Stimulated activated CD4-positive, alpha-beta T cell treated with anti-CD3 and anti-CD28 coated beads, Interleukin-4, amount 100 ng/mL, for 24 hours (primary cell): ENCODE measurements at places on chromosomes 12 and 14.

GRCh38 chr14:34439090-34439489, 22.9 kb downstream of the SPTSSA start:
- DNase-seq, result no peak

DNA sequence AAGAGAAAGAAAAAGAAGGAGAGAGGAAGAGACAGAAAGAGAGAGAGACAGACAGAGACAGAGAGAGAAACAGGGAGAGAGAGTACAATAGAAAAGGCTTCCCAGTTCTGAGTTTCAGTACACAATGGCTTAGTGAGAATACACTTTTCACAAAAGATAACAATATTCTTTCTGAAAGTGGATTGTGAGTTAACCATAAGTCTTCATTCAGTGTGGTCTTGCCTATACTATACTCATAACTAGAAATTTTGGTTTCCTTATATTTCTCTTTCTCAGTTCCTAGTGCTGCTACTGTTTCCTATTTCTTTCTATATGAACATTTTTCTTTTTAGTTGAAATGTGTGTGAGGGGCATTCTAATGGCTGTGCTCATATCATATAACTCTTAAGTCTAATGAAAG, 9.3 kb downstream of the CD163L1 start:
- DNase-seq, result no peak

- DNase-seq, result no peak
Measured at GRCh38 chr14:102027951-102028350, 58.9 kb downstream of the HSP90AA1 start.

DNA sequence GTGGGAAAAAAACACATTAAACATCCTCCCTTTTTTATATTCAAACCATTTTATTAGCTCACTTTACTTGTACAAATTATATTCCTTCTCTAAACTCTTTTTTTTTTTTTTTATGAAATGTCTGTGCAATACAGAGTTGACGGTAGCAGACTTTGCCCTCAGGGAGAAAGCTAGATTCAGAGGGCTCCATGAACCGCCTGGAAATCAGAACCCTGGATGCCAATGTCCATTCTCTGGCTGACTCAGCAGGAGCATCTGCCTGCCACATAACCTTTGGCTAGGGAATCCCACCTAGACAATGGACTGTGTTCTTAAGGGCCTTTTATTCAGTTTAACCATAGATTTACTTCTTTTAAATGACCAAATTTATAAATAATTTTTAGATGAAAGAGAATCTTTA, 467.0 kb downstream of the MDGA2 start:
- no peak for DNase-seq

DNA sequence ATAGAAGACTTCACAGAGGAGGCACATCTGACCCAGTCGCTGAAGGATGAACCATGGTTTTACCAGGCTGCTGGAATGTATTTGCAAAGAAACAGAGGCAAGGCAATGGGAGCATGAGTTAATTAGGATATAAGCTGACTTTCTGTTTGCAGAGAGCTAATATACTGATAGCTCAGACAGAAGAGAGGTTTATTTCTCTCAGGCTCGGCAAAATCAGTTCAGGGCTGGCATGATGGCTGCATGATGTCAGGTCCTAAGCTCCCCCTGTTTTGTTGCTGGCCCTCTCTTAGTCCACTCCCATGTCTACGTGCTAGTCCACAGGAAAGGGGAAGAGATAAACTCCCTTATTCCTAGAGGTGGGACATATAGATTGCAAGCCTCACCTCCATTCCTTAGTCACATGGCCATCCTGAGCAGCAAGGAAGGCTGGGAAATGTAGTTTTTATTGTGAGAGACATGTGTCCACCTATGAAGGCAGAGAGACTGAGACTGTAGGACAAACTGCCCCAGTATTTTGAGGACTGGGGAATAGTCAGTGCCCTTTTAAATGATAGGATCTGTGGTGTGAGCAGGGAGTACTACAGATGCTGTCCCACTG, 224.5 kb downstream of the VRK1 start:
- no peak for DNase-seq

DNA sequence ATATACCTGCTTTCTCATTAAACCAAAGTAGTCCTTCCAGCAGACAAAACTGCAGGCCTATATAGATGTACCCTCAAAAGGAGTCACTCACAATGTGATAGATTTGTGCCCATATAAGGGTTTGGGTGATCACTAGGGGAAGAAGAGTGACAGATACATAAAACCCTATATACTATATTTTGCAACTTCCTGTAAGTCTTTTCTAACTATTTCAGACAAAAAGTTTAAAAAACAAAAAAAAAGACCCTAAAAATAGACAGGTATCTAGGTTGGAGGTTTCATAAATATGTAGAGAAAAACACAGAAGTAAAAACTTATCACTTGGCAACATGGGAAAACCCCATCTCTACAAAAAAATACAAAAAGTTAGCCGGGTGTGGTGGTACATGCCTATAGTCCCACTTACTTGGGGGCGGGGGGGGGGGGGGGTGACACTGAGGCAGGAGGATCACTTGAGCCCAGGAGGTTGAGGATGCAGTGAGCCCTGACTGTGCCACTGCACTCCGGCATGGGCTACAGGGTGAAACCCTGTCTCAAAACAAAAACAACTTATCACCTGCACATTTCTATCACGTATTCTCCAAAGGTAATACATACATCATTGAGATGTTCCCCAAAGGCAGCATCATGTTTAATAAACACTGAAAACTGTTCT, 2.9 kb downstream of the VCPKMT start:
- DNase-seq, result no peak

GRCh38 chr12:131825146-131825892, 2.9 kb upstream of the MMP17 start:
- DNase-seq, result no peak

GRCh38 chr12:96878704-96879103, 28.4 kb upstream of the NEDD1 start:
- no peak for DNase-seq

DNA sequence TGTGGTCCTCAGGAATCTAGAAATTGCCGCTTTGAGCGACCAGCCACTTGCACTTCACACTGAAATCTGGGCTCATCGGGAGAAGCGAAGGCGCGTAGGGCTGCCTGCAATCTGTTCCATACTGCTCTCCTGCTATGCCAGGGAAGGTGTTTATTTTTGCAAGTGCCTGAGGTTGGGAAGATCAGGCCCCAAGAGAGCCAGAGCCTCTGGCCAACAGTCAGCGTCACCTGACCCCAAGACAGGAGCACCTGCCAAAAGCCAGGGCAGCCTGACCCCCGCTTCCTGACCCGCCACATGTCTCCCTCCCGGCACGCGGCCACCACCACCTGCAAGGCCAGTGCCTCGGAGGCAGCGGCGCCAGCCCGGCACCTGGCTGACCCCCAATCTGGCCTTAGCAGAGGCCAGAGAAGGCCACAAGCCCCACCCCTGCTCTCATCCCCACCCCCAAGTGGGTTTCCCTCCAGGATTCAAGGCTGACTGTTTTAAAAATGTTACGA, 94.4 kb downstream of the CHGA start:
- DNase-seq, result no peak

- DNase-seq, result no peak
Measured at GRCh38 chr12:65565601-65566560, 258.4 kb upstream of the HMGA2 start.

DNA sequence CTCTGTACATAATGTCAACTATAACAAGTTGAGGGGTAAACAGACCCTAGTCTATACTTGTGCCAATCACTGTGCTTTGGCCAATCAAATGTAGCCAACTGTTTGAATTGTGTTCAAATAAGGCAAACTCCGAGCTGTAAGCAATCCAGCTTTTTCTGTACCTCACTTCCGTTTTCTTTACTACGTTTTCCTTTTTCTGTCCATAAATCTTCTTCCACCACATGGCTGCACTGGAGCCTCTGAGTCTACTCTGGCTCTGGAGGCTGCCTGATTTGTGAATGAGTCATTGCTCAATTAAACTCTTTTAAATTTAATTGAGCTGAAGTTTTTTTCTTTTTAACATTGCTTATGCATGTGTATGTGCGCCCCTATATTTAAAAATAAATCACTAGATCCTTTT, 29.7 kb downstream of the CLEC1A start:
- DNase-seq, result no peak

- no peak for DNase-seq
Measured at GRCh38 chr12:17197971-17198370, 592.0 kb upstream of the LMO3 start.

DNA sequence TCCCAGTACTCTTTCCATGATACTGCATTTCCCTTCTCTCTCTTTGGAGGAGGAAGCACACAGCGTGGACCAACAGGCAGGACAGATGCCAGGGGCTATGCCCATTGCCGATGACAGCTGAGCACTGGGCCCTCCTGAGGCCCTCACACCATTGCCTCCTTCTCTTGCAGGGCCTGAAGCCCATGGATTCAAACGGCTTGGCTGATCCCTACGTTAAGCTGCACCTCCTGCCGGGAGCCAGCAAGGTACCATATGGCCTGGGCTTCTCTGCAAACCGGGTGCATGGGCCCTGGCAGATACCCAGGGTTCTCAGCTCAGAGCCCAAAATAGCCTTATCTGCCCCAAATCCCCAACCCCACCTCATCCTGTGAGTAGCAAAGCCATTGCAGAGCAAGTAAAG, 25.2 kb upstream of the OAS1 start:
- no peak for DNase-seq

DNA sequence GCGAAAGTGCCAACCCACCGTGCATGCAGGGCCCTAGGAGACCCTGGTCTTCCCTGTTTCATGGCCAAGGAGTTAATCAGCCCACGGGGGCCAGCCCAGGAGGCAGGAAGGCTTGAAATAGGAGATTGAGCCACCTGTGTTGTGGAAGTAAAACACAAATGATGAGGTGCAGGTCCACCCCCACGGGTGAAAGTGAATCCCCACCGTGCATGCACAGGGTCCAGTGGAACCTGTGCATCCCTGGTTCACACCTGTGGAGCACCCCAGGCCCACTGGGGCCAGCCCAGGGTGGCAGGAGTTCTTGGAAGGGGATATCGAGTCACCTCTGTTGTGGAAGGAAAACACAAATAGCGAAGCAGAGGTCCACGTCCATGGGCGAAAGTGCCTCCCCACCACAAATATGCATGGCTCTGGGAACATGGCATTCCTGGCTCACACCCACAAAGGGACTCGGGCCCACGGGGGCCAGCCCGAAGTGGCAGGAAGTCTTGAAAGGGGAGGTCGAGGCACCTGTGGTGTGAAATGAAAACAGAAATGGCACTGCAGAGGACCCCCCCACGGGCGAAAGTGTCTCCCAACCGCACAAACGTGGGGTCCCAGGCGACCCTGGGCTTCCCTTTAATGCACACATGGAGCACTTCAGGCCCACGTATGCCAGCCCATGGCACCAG, 381.5 kb downstream of the ALG10 start:
- DNase-seq, result no peak

DNA sequence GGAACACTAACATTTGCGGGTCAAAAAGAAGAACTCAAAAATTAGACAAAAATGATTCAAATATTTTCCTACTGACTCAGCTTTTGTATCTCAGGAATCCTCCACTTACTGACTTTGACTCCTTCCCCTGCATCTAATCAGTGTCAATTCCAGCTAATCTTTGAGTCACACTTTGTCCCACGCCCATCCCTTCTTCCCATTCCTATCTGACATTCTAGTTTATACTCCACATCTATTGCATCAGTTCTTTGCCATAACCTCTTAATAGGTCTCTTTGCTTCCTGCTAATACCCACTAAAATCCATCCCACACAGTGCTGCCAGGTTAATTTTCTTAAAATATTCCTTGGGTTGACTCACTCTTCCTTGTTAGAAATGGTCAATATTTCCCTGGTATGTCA, 19.1 kb downstream of the BBS10 start:
- DNase-seq, result no peak

DNA sequence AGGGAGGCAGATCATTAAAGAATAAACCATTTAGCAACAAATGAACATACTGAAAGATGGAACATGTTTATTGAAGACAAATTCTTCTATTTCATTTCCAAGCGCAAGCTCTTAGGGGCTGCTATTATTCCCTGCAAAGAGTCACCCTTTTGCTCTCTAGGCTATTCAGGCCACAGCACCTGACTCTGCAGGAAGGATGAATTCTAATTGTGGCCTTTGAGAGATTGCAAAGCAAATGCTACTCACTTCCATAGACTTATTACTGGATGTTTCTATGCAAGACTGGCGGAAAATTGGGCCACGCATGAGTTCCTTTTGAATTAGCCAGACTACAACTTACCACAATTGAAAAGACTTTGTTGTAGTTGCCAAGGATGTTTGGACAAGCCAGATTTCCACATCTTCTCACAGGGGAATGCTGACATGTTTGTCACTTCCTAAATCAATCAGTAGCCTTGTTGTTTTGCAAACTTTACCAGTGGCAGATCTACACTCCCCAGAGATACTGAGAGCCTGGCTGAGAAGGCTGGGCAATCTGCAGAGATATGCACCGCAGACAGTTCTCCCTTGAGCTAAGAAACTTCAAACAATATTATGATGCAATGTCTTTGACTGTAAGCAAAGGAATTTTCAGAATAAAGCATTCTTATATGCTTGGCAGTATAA, 334.3 kb upstream of the SYT1 start:
- no peak for DNase-seq

DNA sequence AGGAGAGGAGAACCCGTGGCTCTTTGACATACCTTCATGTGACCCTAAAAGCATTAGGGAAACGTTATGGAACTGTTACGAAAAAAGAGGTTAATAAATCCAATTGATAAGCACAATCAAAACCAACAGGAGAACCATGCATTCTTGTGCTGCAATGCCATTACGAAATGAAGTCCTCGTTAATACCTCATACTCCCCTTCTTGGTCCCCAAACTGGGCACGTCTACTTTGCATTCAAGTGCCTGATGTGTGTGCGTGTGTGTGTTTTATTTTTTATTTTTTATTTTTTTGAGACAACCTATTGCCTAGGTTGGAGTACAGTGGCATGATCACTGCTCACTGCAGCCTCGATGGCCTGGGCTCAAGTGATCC, 150.0 kb downstream of the ETV6 start:
- DNase-seq, result no peak

GRCh38 chr12:119147847-119148448, 30.8 kb upstream of the HSPB8 start:
- no peak for DNase-seq

- no peak for DNase-seq
Measured at GRCh38 chr12:116934908-116935705, 24.4 kb downstream of the FBXW8 start.

- DNase-seq, result no peak
Measured at GRCh38 chr12:96054244-96054610, 18.8 kb upstream of the LTA4H start.
